ENCODE measurements at places on chromosomes 1 and 21.

GRCh38 chr1:62318756-62319544, at the start of gene KANK4:
KANK4 (minus strand) TSS chr1:62319434; CDS start chr1:62281564, 37,870 bp downstream.
- H3K27me3 ChIP-seq: peaks cover 14% of the 10 kb centered on the region
- peak within 1 kb of the TSS; percentile 18 for H3K4me3 ChIP-seq
- H3K27ac ChIP-seq: no peak within 1 kb of the TSS
- no peaks in the 10 kb centered on the region for H3K4me1 ChIP-seq
- H3K36me3 ChIP-seq: no peaks in the 10 kb centered on the region

- 0 out of 2 replicates have a peak, but pooled peaks cover 2% of the 10 kb centered on the region for H3K27me3 ChIP-seq
- H3K4me1 ChIP-seq: no peaks in the 10 kb centered on the region
- DNase-seq: no peak
- no peak overlapping the region for H3K4me3 ChIP-seq
- H3K36me3 ChIP-seq: no peaks in the 10 kb centered on the region
Measured at GRCh38 chr1:58035523-58035922, 511.0 kb downstream of the OMA1 start.

- H3K27ac ChIP-seq: no peak overlapping the region
- no peak overlapping the region for H3K4me3 ChIP-seq
- DNase-seq: no peak
- no peaks in the 10 kb centered on the region for H3K36me3 ChIP-seq
Measured at GRCh38 chr1:19831441-19831840, 16.4 kb upstream of the RNF186 start.

DNA sequence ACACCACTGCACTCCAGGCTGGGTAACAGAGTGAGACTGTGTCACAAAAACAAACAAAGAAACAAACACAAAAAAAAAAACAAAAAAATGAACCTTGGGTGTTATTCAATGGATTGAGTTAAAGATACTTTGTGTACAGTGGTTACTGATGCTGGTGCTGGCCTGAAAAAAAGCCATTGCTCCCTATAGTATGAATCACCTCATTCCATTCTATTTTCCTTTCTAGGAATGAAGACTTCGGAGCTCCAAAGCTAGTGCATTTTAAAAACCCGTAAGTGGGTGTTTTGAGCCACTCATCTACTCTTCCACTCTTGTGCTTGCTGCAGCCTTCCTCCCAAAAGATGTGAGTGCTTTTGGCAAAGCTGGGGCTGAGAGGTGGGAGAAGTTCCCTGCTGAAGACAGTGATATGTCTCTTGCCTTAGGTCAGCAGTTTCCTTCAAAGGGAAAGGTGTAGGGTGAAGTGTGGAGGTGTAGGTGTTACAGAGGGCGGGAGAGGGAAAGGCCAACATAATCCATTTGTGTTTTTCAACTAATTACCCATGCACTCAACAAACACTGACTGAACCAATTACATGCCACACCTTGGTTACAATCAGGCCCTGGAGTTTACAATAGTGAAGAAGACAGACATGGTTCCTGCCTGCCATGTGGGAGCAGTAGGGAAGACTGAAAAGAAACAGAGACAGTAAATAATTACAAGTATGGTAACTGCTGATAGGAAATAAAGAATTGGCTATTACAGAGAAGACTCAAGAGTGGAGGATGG, 55.0 kb upstream of the SERBP1 start:
- no peak overlapping the region for H3K27ac ChIP-seq
- H3K27me3 ChIP-seq: no peaks in the 10 kb centered on the region
- H3K4me3 ChIP-seq: no peak overlapping the region

GRCh38 chr1:232923739-232924386, 26.5 kb upstream of the NTPCR start:
- no peaks in the 10 kb centered on the region for H3K4me1 ChIP-seq
- no peak for DNase-seq
- H3K27me3 ChIP-seq: peaks cover 2% of the 10 kb centered on the region
- H3K36me3 ChIP-seq: no peaks in the 10 kb centered on the region
- no peak overlapping the region for H3K4me3 ChIP-seq

- no peaks in the 10 kb centered on the region for H3K27me3 ChIP-seq
- no peak overlapping the region for H3K27ac ChIP-seq
- H3K4me3 ChIP-seq: no peak overlapping the region
- no peaks in the 10 kb centered on the region for H3K4me1 ChIP-seq
- DNase-seq: no peak
- H3K36me3 ChIP-seq: no peaks in the 10 kb centered on the region
Measured at GRCh38 chr21:38927776-38928175, 122.0 kb downstream of the ETS2 start.

DNA sequence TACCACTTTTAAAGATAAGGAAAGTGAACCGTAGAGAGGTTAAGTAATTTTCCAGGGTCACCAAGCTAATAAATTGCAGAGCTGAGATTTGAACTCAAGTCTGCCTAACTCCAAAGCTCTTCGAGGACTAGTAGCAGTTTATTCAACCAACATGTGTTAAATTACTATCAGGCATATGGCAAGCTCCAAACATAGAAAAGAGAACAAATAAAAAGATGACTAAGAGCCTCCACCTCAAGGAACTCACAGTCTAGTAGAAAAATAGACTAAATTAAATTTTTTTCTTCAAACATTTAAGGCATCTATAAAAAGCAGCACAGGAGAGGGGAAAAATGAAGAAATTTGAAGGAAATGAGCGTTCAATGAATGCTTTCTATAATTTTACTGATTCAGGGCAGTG, 22.2 kb downstream of the SLC9C2 start:
- H3K27ac ChIP-seq: no peak overlapping the region
- H3K27me3 ChIP-seq: peaks cover 2% of the 10 kb centered on the region
- no peak for DNase-seq

- DNase-seq: no peak
- H3K4me1 ChIP-seq: no peaks in the 10 kb centered on the region
- no peak overlapping the region for H3K4me3 ChIP-seq
- no peaks in the 10 kb centered on the region for H3K27me3 ChIP-seq
Measured at GRCh38 chr1:206736878-206737728, 33.5 kb upstream of the IL19 start.

DNA sequence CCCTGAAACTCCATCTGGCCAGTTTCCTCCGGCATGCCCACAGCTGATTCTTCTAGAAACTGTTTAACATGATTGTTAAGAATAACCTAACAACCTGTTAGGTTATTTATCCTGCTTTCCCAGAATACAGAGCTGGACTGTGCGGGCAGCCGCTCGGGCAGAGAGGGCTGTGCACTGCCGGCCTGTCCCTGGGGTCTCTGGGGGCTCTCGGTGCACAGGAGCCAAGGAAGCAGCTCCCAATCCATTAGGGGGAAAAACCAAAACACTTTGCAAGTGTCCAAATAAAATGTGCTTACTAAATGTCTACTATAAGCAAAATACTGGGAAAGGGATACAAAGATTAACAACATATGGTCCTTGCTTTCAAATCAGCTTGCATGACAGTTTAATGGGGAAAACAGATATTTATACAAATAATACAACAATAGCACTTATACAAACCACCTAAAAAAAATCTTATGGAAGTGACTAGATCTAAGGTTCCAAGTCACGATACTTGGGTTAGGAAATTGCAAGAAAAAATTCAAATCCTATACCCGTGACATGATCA, 50.7 kb downstream of the HLCS start:
- DNase-seq: no peak
- no peak overlapping the region for H3K27ac ChIP-seq
- no peak overlapping the region for H3K4me3 ChIP-seq
- no peaks in the 10 kb centered on the region for H3K27me3 ChIP-seq

DNA sequence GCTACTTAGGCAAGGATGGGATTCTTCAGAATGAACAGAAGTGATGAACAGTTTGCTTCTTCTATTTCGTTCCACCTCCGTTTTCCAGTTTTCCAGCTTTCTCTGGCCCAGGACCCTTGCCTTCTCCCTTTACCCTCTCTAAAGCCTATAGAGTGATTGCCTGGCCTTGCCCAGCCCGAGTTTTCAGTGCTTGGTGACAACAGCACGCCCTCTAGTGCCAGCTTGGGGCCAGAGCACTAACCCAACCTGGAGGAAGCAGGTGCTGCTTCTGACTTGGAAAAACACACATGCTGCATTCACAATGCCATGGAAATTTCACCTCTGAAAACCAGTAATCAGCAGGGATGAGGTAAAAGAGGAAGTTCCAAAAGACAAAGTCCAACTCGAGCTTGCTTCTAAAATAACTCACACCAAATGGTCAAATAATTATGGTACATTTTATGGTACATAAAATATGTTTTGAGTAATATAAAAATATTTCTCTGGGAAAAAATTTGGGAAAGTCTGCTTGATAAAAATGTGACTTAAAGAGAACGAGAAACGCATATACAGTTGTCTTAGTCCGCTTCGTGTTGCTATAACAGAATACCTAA, 26.1 kb downstream of the UBE2T start:
- H3K4me3 ChIP-seq: no peak overlapping the region
- no peak overlapping the region for H3K27ac ChIP-seq
- H3K36me3 ChIP-seq: no peaks in the 10 kb centered on the region
- no peaks in the 10 kb centered on the region for H3K27me3 ChIP-seq
- peak; percentile 71 for DNase-seq
- no peaks in the 10 kb centered on the region for H3K4me1 ChIP-seq

GRCh38 chr1:94068096-94068998, 52.6 kb downstream of the ABCA4 start:
- no peaks in the 10 kb centered on the region for H3K36me3 ChIP-seq
- no peak overlapping the region for H3K4me3 ChIP-seq
- peaks cover 53% of the 10 kb centered on the region for H3K4me1 ChIP-seq
- H3K27me3 ChIP-seq: no peaks in the 10 kb centered on the region
- peak; percentile 85 for DNase-seq

GRCh38 chr1:86948212-86948611, 33.8 kb downstream of the HS2ST1 start:
- no peak for DNase-seq
- H3K36me3 ChIP-seq: no peaks in the 10 kb centered on the region
- H3K27me3 ChIP-seq: no peaks in the 10 kb centered on the region
- H3K4me1 ChIP-seq: 0 out of 2 replicates have a peak, but pooled peaks cover 6% of the 10 kb centered on the region

- H3K4me1 ChIP-seq: peaks cover 16% of the 10 kb centered on the region
- H3K36me3 ChIP-seq: no peaks in the 10 kb centered on the region
- peak overlapping the region; percentile 77 for H3K27ac ChIP-seq
- no peaks in the 10 kb centered on the region for H3K27me3 ChIP-seq
- no peak overlapping the region for H3K4me3 ChIP-seq
Measured at GRCh38 chr21:17492415-17493168, 20.3 kb upstream of the CXADR start.

GRCh38 chr1:216632980-216633379, 90.2 kb downstream of the ESRRG start:
- no peak overlapping the region for H3K4me3 ChIP-seq
- DNase-seq: no peak
- no peaks in the 10 kb centered on the region for H3K36me3 ChIP-seq
- no peak overlapping the region for H3K27ac ChIP-seq
- no peaks in the 10 kb centered on the region for H3K4me1 ChIP-seq
- no peaks in the 10 kb centered on the region for H3K27me3 ChIP-seq

GRCh38 chr1:94020764-94021579, 100.0 kb downstream of the ABCA4 start:
- DNase-seq: no peak
- no peak overlapping the region for H3K4me3 ChIP-seq
- no peak overlapping the region for H3K27ac ChIP-seq
- peaks cover 23% of the 10 kb centered on the region for H3K4me1 ChIP-seq

DNA sequence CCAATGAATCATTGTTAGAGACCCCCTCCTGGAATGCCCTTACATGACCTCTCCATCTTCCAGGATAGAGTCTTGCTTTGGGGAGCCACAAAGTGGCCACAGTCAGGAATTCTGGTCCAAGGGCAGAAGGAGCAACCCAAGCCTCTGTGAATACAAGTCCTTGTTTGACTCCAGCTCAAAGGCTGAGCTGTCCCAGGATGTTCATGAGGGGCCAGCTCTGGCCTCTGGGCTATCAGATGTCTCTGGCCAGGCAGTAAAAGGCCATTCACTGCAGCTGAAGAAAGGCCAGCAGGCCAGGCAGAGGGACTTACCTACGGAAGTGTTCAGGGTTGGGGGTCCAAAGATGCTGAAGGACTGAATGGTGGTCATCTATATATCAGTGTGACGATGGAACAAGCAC, 98.3 kb upstream of the IPO9 start:
- H3K27ac ChIP-seq: no peak overlapping the region
- H3K4me1 ChIP-seq: no peaks in the 10 kb centered on the region
- H3K4me3 ChIP-seq: no peak overlapping the region
- no peaks in the 10 kb centered on the region for H3K36me3 ChIP-seq

DNA sequence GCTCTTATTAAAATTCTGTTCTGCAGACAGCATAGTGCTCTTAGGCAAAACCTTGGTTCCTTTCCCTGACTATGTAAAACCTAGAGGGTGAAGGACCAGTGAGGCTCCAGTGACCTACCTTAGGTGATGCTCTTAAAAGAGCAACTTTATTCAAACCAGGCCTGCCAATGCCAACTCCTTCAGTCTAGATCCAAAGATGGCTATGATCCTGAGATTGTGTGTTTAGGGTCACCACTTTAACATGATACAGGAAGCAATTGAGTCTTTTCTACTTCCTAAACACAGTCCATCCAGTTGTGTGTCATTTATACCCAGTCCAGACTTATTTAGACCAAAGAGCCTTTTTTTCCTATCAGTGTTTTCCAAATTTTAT, 10.8 kb downstream of the MCL1 start:
- H3K4me3 ChIP-seq: peak overlapping the region; percentile 9
- peak overlapping the region; percentile 82 for H3K27ac ChIP-seq
- H3K27me3 ChIP-seq: no peaks in the 10 kb centered on the region
- no peak for DNase-seq
- peaks cover 73% of the 10 kb centered on the region for H3K4me1 ChIP-seq
- H3K36me3 ChIP-seq: peaks cover 7% of the 10 kb centered on the region

GRCh38 chr1:246784621-246785493, 60.6 kb downstream of the SCCPDH start:
- H3K27ac ChIP-seq: no peak overlapping the region
- H3K4me1 ChIP-seq: no peaks in the 10 kb centered on the region
- no peaks in the 10 kb centered on the region for H3K36me3 ChIP-seq
- DNase-seq: no peak
- no peaks in the 10 kb centered on the region for H3K27me3 ChIP-seq

DNA sequence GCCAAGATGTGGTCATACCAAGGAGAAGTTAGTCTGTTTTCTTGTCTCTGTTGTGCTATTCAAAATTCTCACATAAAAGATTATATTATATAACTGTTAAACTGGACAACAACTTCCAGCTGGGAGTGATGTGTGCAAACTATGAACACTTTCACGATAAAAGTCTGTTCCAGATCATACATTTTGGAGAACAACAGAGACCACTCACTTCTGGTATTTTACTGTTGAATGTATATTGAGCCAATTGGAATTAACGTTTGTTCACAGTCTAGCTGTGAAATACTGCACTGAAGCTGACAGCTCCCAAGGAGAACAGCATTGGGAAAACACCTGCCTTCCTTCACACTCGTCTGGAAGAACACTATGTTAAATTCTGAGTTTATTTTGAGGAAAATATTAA, 860 bp upstream of the SHCBP1L start:
- H3K4me3 ChIP-seq: no peak overlapping the region
- no peaks in the 10 kb centered on the region for H3K36me3 ChIP-seq
- H3K27ac ChIP-seq: no peak overlapping the region
- no peaks in the 10 kb centered on the region for H3K27me3 ChIP-seq
- DNase-seq: no peak

Measured in Panc1 (cell line).